Muscle of arm (tissue), 14 donors: ENCODE measurements at places on chromosomes 1 and 21.

GRCh38 chr1:9849691-9850441 lies 26.1 kb upstream of the CLSTN1 start:
- DNase-seq, result no peak

DNA sequence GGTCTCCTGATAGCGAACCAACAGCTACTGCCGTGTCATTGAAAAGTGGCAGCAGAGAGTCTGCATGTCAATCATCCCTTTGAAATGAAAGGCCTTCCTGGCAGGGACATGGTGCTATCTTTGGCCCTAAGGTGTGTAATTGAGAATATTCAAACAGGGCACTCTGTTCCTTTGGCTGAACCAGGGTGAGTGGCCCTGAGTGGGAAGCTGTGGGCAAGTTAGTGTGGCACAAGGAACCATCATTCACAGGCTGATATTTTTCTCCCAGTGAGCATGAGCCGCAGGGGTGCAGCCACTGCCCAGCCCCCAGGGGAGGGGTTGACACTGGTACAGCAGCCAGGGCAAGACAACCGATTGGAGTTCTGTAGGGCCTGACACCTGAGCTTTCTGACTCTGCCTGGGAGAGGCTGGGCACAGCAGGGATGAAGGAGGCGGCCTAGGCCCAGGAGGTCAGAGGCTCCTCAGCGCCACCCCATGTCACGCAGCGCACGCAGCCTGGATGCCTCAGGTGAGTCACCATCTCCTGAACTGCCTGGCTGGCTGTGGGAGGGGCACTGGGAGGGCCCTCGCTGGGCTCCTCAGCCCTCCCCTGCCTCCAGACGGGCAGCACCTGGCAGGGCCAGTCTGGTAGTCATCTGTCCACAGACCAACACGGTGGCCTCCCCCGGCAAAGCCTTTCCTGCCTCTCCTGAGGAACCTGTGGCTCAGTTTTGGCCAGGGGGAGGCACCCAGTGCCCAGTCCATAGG lies 13.2 kb downstream of the QSOX1 start:
- DNase-seq, result no peak

DNA sequence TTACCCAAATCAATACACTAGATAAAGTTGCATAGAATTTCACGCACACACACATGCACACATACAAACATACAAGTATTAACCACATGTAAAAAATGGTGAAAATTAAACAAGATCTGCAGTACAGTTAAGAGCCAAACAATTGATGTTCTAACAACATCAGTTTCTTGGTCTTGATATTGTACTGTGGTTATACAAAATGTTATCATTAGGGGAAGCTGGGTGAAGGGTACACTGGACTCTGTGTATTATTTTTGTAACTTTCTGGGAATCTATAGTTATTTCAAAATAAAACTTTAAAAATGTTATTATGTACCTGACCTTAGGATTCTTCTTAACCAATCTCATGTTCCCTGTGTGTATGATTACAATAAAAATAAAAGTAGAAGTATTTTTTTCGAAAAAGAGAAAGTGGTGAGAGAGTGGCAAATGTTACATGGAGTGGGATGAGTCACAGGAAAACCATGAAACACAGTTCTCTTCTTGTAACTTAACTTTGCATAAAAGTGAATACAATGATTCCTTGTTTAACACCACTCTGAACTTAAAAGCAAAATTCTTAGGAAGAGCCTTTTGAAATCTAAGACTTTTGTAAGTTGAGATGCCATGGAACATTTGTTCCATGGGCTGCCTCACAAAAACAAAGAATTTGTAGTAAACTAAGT lies 101.6 kb upstream of the RUNX1 start:
- DNase-seq, result no peak

DNA sequence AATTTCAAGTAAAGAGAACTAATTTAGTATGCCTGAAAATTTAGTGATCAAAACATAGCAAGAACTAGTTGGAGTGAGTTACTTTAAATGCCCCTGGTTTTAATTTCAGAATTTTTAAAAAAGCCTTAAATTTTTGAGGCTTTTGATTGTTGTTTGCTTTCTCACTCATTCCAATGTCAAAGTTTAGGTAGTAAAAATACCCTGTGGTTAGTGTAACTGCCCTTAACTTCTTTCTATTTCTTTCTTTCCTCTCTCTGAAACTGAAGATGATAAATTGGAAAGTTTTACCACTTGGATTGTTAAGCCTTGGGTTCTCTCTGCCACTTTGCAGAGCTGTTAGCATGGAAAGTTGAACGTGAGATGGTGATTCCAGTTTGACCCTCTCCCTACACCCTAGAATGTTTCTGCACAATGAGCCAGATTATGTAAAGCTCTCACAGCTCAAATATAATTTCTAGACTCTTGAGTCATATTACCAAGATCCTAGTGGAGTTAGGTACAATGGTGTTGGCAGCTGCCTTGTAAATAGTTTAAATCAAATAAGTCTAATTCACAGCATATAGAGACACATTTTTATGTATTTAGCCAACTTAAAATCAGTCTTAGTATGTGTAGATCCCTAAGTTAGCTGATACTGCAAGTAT lies 192.4 kb upstream of the SGIP1 start:
- DNase-seq, result no peak

DNA sequence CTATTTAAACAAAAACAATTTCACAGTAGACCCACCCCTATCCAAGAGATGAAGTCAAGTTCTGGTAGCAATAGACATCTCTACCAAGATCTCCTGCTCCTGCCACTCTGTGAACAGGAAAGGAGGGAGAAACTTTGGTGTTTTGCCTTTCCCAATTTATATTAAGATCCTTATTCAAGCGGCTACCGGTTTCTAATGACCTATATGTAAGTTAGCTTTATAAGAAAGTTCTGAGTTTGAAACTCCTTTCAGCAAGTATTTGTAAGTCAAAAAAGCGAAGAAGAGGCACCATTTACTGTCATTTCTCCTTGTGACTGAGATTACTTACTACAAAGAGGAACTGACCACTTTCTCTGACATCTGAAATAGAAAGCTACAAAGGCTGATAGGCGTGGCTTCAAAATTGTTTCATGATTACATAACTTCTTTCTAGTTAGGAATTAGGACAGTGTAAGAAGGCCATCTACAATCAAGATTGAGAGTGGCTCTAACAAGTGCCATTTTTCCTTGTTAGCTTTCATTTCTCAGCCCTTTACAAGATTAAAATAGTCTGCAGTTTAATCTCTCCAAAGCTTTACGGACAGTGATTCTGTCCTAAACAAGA lies at the start of gene MNDA:
Gene MNDA (plus strand): TSS at position 448 of the 604 bp plus-strand sequence. CDS start 10,803 bp downstream, outside the sequence.
- no peak for DNase-seq

DNA sequence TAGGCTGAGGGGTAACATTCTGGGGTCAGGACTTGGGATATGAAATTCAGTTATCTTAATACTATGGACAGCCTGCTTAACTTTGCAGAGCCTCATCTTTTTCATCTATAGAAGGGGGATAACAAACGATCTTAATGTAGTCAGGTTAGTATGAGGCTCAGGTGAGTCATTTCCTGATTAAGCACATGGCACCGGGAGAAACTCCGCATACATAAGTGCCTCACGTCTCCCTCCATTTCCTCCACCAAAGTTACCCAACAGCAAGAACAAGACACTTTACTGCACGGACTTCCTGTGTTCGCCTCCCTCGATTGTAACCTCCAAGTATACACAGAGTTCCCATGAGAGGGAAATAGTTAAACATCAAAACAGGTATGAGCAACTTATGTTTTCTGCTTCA lies 112.7 kb upstream of the COA6 start:
- DNase-seq, result no peak
